ENCODE measurements at places on chromosomes 11 and 22.

DNA sequence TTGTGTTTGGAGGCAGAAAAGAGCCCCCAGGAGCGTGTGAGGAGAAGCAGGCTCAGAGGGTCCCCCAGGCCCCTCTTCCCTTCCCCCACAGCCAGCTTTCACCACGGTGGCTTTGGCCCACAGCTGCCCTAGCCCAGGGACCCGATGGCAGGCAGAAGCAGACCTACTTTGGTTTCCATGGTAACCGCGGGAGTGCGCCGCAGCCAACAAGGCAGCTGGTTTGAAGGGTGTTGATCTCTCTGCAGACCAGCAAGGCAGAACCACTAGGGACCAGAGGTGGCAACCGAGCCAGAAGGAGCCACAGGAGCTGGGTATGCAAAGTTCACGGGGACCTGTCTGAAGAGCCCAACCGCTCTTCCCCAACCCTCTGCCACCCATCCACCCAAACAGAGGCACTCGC lies 69.4 kb downstream of the BUD13 start:
- peak; percentile 60 for DNase-seq

DNA sequence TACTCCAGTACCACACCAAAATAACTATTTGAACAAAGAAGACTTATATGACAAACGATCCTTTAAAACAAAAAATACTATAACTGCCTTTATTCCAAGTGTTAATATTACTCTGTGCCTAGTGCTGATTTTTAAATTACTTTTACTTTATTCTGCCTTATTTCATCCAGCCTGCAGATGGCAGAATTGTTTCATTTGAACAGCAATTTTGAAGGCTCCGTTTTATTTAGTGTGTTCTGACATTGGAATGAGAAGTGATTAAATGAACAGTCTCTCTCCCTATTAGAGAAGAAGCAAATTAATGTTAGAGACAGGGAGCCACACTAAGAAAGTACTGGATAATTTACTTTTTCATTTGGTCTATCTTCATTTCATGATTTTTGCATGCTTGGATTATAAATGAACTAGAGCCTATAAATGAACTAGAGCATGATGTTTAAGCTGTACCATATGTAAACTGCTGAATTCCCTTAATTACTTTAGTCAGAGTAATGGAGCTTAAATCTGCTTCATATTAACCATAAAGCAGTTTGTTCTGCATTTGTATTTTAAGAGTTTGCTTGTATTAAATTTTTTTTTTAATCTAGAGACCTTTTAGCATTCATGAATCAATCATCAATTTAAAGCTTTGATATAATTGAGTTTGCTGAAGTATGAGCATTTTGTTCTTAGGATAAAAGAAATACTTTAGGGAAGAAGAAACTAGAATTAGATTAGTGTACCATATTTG lies 9.8 kb downstream of the PDHX start:
- DNase-seq = no peak

DNA sequence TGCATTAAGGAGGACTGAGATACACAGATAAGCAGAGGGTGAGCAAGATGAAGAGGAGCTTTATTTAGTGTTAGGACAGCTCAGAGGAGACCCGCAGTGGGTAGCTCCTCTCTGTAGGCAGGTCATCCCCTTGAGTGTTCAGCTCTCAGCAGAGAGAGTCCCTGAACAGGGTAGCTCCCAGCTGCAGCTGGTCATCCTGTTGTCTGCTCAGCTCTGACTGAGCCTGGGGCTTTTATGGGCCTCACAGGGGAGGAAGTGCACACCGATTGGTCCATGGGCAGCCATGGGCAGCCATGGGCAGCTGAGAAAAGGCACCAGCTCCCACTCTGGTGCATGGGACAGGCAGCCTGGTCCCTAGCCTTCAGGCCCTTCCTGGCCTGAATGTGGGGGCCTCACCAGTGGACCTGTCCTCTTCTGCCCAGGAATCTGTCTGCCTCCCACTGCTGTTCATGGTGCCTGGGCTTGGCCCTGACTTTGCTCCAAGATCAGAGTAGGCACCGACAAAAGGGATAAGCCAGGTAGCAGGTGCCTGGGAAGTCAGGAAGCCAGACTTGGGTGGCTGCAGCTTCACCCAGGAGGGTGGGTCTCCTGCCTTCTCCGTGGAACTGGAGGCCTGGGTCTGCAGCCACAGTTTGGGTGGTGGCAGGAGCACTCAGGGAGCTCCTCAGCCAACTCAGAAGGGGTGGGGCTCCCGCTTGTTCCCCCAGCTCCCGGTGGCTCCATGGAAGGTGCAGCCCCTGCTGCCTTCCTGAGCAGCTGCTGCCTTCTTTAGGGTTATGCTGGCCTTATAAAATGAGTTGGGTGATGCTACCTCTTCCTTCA lies 54.7 kb downstream of the MYEOV start:
- no peak for DNase-seq

DNA sequence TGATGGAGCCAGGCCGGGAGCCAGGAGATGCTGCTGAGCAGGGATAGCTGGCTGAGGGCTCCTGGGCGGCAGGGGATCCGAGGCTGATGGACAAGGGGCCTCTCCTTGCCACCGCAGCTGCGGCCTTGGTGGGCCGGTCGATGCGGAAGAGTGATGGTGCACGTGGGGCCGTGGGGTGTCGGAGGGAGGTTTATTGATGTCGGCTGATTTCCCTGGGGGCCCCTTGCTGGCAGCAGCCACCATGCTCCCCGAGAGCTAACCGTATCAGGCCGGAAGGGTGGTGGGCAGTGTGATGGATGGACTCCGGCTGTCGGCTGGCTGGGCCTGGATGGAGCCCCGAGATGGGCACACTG lies 31.0 kb upstream of the CCDC188 start:
- DNase-seq = no peak

- DNase-seq = no peak
Observed at GRCh38 chr11:16178273-16178672, 178.1 kb downstream of the SOX6 start.

GRCh38 chr22:46842606-46843005 lies 80.2 kb downstream of the TBC1D22A start:
- no peak for DNase-seq

DNA sequence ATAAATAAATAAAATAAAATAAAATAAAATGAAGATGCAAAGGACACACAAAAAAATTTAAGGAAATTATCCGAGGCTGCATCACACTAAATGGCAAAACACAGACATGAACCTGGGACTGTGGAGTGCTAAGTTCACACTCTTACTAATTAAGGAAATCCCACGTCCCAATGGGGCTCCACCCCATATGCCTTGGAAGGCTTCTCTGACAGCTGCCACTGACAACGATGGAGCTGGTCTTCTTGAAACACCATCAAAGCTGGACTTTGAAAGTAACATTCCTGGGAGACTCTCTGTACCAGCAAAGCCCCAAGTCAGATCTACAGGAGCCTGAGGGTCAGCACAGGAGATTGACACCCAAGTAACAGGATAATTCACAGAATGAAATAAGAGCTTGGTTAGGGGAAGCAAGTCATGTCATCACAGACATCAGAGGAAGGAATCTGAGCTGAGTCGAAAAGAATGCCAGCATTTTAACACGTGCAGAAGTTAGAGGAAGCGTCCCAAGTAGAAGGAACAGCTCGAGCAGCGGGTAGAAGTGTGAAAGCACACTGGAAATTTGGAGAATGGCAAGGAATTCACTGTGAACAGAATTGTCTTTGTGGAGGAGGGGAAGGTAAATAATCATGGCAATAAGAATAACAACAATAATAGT lies 13.8 kb downstream of the TPST2 start:
- DNase-seq = no peak

GRCh38 chr11:118497831-118498230 lies 29.4 kb upstream of the TTC36 start:
- DNase-seq = no peak
